ENCODE measurements at places on chromosomes 2 and 18.

- DNase-seq = no peak
These were observed 60.8 kb upstream of the STAM2 start for GRCh38 chr2:152236191-152236925.

- DNase-seq = no peak
These were observed 16.2 kb downstream of the MRO start for GRCh38 chr18:50803592-50803991.

DNA sequence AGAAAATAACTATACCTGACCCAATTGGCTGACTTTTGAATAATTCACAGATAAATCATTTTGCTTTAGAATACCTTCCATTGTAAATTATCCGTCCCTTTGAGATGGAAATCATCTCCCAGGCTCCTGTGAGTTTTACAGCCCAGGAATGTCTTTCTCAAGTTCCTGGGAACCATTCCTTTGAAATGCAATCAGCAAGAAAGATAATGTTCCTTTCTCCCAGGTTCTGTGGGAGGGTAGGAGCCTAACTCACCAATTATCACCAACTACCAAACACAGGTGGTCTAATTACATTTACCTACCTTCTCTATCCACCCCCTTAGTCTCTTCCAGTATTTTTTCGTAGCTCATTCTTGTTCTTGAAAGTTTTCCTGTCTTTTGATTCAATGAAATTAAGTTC lies 1016.0 kb downstream of the SOCS6 start:
- no peak for DNase-seq

DNA sequence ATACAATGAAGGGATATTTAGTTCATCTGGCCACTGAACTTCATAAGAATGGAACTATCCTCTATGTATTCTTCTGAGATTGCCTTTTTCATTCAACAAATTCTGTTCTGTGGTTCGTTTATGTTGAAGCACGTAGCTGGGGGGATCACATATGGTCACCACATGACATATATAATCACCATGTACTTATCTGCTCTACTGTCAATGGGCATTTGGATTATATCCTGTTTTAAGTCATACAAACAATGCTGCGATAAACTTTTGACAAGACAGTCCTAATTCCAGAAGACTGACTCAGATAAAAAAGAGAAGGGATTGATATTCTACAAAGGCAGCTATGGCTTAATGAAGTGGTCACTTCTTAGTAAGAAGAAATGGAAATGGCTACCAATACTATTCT lies 116.0 kb upstream of the CCDC195 start:
- DNase-seq = no peak

- DNase-seq = no peak
These were observed 190.4 kb downstream of the RIT2 start for GRCh38 chr18:42925036-42925435.

DNA sequence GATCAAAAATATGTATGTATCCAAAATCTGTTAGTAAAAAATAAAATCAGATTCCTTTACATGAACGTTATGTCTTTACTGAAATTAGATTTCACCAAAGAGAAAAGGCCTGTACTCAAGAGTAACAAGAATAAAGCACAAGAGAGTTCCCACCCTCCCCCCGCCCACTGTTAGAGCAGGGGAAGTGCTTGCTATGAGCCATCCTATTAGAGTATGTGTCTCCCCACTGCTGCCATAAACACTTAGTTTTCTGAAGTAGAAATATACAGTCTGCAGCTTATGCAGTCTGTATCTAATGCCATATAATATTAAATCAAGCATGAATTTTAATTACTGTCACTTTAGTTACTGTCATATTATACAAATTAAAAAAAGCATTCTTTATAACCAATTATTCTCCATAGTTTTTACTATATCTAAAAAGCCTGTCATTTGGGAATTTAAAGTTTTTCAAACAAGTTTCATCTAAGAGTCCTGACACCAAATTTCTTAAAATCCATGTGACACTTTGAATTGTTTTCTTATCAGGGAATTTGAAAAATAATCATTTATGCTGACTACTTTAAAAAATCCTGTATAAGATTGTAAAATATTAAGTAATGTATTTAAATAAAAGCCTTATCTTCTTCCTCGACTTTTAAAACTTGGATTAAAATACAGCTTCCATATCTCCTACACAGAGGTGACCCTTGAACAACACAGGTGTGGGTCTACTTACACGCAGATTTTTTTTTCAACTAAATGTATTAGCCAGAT lies 51.8 kb upstream of the GPR75 start:
- DNase-seq = no peak

DNA sequence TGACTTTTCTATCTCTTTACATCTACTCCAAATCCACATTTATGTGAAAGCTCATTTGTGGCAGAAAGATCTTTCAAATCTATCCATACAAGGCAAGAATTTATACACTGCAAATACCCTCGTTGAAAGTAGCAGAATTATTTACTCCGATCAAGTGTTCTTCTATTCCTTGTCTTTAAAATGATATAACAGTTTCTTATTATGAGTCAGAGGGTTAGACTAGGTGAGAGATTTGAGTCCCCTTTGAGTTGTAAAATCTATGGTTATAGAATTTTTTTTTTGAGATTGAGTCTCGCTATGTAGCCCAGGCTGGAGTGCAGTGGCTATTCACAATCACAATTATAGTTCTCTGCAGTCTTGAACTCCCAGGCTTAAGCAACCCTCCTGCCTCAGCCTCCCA lies 5.6 kb upstream of the GREB1 start:
- no peak for DNase-seq

DNA sequence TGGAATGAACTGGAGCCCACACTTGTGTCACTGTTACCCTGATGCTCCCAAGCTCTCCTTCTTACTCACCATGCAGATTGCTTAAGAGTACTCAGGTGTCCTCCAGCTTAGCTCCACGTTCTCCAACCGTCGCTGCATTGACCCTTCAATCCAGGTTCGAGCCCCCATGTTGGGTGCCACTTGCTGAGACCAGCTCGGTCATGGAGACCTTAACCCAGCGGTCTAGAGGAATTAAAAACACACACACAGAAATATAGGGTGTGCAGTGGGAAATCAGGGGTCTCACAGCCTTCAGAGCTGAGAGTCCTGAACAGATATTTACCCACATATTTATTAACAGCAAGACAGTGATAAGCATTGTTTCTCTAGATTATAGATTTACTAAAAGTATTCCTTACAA lies 229.1 kb upstream of the APCDD1 start:
- DNase-seq = no peak

- no peak for DNase-seq
These were observed 22.8 kb upstream of the KIDINS220 start for GRCh38 chr2:8860239-8860638.

GRCh38 chr2:67182884-67183283 lies 214.2 kb upstream of the ETAA1 start:
- no peak for DNase-seq

GRCh38 chr2:6773007-6773693 lies 92.6 kb downstream of the CMPK2 start:
- DNase-seq = peak; percentile 24

GRCh38 chr2:2992634-2993033 lies 385.0 kb downstream of the EIPR1 start:
- DNase-seq = no peak

DNA sequence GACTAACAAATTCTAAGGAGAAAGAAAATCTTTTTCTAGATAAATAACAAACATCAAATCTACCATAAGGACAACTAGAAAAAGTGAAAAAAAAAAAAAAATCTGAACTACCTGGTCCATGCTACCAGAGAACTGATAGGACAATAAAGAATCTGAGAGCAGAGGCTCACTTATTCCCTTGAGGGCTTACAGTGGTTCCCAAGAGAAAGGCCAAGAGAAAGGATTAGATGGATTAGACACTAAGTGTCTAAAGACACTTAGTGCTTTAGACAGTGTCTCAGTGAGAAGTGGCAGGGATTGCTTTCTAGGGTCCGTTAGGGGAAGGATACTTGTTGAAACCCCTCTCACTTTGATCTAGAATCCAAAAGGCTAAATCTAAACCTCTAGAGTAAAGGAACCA lies 78.2 kb downstream of the COA5 start:
- DNase-seq = no peak

DNA sequence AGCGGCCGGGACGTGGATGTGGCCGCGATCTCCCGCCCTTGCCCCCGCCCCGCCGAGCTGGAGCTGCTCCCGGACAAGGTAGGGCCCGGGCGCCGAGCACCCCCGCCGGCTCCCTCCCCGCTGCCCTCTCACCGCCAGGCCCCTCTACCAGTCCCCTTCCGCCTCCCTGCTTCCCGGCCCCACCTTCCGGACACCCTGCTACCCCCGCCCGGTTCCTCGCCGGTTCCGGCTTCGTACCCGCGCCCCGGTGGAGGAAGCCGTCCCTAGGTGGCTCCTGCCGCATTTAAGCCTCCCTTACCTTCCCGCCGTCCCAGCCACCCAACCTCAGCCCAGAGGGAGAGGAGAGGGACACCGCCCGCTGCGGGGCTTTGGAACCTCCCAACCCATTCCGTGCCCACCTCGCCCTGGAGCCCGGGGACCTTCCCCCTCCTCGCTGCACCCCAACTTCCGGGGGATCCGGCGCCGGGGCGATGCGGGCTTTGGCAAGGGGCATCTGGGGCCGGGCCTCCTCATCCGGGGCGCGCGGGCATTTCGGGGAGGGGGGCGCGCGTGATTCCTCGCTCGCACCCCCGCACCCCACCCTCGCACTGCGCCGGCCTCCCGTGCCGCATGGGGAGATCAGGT lies 475 bp downstream of the B3GNT2 start:
- no peak for DNase-seq

DNA sequence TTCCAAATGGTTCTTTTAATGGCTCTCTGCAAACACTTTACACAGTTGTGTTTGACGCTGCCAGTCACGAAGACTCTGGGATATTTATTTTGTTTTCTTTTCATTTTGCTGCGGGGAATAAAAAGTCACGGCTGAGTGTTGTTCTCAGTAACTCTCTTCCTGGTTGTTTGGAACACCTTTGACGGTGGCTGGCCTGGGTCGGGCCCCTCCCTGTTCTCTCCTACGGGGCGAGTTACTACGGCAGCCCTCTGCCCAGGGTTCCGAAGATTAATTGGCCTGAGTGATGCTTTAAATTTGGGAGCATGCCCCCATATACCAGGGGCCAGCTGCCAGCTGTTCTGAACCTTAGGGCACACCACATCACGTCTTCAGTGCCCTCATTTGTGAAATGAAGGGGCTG lies 84.7 kb downstream of the GATA6 start:
- no peak for DNase-seq

- DNase-seq = no peak
These were observed 390.1 kb downstream of the RND3 start for GRCh38 chr2:150097402-150097801.

GRCh38 chr2:122319539-122320132 lies 564.2 kb downstream of the TSN start:
- no peak for DNase-seq

GRCh38 chr2:115161081-115161770 lies 718.8 kb downstream of the DPP10 start:
- DNase-seq = no peak

DNA sequence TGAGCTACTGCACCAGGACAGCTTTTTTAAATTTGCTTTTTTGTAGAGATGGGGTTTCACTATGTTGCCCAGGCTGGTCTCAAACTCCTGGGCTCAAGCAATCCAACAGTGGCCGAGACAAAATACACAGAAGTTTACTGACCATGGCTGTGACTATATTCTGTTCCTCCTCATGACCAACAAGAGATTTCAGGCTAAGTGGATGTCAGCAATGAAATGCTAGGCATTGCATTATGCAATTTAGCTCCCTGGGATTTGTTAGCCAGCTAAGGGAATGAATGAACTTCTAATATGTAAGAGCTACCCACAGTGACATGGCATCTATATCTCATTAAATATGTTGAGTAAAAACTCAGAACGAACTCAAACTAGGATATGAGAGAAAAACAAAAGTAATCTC lies 81.9 kb upstream of the MBOAT2 start:
- no peak for DNase-seq

DNA sequence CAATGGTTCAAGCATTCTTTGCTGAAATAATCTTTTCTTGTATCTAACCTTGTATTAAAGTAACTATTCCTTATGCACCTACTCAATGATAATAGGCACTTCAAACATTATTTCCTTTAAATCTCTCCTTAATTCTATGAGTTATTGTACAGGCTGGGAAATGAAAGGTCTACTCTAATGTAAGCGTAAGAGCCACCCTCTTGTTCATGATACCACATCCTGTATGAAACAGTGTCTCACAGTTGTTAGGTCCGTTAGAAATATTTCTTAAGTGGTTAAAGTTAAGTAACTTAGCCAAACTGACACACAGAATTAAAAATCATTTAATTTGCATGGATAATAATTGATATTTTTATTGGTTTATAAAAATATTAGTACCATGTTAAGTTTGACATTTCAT lies 162.5 kb upstream of the RPRM start:
- DNase-seq = no peak

- no peak for DNase-seq
These were observed 3.4 kb upstream of the ASNSD1 start for GRCh38 chr2:189657867-189658266.

Measured in bone marrow (tissue), 2 donors.